Renal cortical epithelial cell (primary cell): ENCODE measurements at places on chromosomes 16 and 17.
A peak's percentile ranks its signal among the peaks of the same experiment; 100 is the strongest.

GRCh38 chr16:4338712-4339299 is 12.3 kb downstream of the PAM16 start:
- DNase-seq: no peak

- no peak for DNase-seq
These were observed 10.6 kb downstream of the PHF12 start for GRCh38 chr17:28940675-28941074.

- DNase-seq: peak; percentile 58
These were observed 4.0 kb downstream of the MAFG start for GRCh38 chr17:81923302-81924260.

GRCh38 chr17:14359163-14360020 is 58.5 kb downstream of the HS3ST3B1 start:
- DNase-seq: no peak

GRCh38 chr16:10926867-10927266 is 15.4 kb downstream of the DEXI start:
- DNase-seq: no peak

- DNase-seq: no peak
These were observed 16.2 kb downstream of the PSMD3 start for GRCh38 chr17:39996800-39997199.

DNA sequence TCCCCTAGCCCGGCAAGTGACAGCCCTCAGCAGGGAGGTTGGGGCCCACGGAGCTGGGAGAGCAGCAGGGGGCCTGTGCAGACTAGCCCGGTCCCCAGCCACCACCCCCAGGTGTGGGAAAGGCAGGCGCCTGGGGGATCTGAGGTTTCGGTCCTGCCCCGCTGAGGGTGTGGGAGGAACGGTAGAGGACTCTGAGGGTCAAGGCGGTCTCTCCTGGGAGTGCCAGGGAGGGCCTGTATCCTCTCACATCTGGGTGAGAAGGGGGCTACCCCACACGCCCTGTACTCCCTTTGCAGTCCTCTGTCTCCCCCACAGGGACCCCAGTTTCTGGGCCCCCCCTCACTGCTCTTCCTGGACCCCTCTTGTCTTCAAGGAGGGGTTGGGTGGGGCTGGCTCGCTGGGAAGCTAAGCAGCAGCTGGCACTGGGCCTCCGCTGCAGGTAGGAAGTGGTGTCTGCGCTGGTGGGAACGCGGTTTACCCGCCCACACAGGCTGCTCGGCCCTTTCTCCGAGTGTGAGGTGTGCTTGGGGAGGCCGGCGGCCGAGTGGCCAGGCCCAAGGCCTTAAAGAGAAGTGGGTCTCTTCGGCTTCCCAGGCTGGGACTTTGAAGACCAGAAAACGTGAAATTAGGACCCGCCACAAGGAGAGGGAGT is 15.4 kb downstream of the CD7 start:
- no peak for DNase-seq

GRCh38 chr17:66302761-66303626 is 581 bp downstream of the PRKCA start:
- DNase-seq: peak; percentile 65

DNA sequence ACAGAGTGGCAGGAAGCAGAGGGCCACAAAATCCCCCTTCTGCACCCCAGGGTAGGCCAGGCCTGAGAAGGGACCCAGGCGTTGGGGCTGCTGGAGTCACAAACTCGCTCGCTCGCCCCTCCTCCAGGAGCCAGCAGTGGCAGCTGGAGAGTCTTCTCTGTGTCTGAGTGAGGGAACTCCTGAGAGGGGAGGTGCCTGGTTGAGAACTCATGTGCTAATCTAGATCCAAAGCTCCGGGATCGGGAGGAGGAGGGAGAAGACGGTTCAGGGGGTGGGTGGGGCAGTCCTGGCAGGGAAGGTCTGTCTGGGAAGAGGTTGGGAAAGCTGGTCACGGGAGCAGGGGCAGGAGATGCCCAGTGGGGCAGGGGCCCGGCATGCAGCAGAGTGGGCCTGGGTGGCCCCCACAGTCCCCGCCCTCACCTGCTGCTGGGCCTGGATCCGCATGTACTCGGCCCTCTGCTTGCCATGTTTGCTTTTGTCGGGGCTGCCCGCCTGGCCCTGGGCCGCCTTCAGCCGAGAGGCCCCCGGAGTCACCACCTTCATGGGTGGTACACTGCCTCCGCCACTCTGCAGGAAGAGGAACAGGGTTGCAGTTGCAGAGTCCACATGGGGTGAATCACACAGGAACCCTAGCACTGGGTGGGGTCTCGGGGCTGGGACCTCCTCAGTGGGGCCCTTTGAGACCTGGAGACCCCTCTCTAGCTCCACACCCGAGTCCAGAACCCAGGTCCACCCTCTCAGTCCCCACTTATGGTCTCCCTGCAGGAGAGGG is 62.2 kb downstream of the SRCIN1 start:
- no peak for DNase-seq

DNA sequence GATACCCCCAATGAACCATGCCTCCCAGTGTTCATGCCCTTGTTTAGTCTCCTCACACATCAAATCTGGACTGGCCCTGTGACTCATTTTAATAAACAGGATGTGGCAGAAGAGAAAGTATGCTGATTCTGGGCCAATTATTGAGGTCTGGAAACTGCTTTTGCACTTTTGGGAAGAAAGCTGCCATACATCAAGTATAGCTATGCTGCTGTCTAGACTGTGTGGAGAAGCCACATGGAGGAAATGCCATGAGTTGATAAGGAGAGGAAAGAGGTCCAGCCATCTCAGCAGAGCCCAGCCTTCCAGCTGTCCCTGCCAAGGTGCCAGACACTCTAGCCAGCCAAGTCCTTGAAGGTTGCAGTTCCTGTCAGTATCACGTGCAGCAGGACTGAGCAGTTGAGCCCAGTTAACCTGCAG is 16.7 kb downstream of the RPRML start:
- DNase-seq: no peak

GRCh38 chr16:727291-727977 is 528 bp downstream of the HAGHL start:
- DNase-seq: no peak

DNA sequence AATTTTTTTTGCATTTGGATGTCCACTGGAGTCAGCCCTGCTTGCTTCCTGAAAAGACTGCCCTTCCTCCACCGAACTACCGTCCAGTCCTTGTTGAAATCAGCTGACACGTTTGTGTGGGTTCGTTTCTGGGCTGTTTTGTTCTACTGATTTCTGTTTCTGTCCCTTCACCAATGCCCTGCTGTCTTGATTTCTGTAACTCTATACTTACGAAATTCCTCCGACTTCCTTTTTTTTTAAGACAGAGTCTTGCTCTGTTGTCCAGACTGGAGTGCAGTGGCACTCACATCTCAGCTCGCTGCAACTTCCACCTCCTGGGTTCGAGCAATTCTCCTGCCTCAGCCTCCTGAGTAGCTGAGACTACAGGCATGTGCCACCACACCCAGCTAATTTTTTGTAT is 8.4 kb upstream of the GAA start:
- DNase-seq: no peak

GRCh38 chr16:11602321-11602720 is 15.6 kb upstream of the LITAF start:
- DNase-seq: no peak

DNA sequence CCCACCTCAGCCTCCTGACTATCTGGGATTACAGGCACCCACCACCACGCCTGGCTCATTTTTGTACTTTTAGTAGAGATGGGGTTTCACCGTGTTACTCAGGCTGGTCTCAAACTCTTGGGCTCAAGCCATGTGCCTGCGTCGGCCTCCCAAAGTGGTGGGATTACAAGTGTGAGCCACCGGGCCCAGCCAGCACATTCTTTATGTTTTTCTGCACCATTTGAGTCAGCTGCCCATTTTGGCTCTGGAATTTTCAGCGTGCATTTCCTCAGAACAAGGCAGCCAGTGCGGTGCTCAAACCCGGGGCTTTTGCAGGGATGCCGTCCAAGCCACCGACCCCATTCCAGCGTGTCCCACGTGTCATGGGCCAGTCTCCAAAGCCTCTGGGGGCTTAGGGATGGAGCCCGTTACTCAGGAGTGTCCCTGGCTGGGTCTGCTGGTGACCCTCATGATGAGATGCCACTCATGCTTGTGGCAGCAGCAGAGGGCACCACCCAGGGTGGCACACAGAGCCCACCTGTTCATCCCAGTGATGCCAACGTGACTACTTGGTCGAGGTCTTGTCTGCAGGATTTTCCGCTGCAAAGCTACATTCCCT is 3.7 kb upstream of the RAB40C start:
- DNase-seq: no peak

DNA sequence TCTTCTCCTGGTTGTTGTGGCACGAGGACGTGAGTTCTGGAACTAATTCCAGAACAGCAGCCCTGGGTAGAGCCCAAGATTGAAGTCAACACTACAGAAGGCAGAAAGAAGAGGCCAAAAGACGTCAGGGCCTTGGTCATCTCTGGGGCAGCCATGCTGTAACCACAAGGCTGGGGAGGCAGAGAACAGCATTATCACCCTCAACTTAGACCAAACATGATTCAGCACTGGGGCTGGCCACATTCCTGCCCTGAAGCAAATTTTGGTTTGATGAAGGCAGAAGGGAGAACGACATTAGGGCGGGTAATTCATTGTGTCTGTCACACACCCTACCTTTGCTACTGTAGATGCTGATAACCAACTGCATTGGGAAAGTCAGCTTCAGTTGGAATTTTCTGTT is 9.7 kb upstream of the ALOX15B start:
- DNase-seq: no peak

- DNase-seq: peak; percentile 7
These were observed 56.0 kb downstream of the TNFRSF13B start for GRCh38 chr17:16915752-16916556.

GRCh38 chr16:6753553-6753952 is 579.1 kb upstream of the RBFOX1 start:
- DNase-seq: no peak

- DNase-seq: peak; percentile 23
These were observed 20.6 kb downstream of the TPPP3 start for GRCh38 chr16:67372664-67373063.

- DNase-seq: no peak
These were observed 9.6 kb downstream of the CTRB1 start for GRCh38 chr16:75228143-75228976.

DNA sequence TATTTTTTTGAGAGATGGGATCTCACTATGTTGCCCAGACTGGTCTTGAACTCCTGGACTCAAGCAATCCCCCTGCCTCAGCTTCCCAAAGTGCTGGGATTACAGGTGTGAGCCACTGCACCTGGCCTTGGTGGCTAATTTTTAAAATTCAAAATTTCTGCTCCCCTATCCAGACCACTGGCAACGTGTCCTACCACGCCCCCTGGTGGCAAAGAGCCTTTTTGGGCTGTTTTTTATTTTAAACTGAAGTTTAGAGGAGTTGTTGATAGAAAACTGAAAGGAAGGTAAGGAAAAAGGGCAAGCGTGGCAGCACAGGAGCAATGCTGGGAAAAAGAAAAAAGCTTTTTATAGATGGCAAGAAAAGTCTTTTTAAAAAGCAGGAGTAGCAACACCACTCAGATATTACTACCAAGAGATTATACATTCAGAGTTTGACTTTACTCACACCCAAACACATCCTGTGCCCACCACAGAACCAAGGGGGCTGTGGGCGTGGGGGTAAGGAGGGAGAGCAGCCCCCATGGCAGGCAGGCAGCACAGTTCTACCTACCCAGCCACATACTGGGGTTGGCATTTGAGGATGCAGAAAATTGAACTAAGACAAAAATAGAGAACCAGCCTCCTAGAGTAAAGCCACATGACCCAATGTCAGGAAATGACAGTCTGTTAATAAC is 4.2 kb upstream of the MXRA7 start:
- DNase-seq: no peak

GRCh38 chr17:61416540-61417363 is 17.1 kb downstream of the TBX2 start:
- DNase-seq: peak; percentile 57

DNA sequence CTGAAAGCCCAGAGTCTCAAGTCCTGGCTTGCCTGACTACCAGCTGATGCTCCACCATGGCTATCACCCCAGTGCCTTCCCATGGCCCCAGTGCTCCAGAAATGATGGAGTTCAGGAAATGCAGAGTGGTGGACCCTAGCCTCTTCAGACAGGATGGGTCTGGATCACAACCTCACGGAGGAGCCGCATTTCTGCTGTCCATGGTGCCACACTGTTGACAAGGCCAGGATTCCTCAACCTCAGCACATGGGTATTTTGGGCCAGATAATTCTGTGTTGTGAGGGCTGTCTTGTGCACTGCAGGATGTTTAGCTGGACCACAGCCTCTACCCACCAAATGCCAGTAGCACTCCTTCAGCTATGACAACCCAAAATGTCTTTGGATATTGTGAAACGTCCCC is 6.7 kb upstream of the CRHR1 start:
- DNase-seq: no peak
